GM13977 (cell line): ENCODE measurements at places on chromosomes 11 and 22.
A peak's percentile ranks its signal among the peaks of the same experiment; 100 is the strongest.

- no peak for DNase-seq
These were observed 558.7 kb downstream of the INSC start for GRCh38 chr11:15673408-15673831.

- DNase-seq, result no peak
These were observed 72.0 kb downstream of the PPFIBP2 start for GRCh38 chr11:7585816-7586215.

- DNase-seq, result no peak
These were observed 187.9 kb upstream of the LARGE1 start for GRCh38 chr22:34108168-34108567.

GRCh38 chr11:10050561-10050960 is 243.5 kb downstream of the SBF2 start:
- no peak for DNase-seq

- DNase-seq, result peak; percentile 53
These were observed 37.3 kb upstream of the CCDC134 start for GRCh38 chr22:41762980-41763779.

- DNase-seq, result no peak
These were observed 450.0 kb downstream of the MIAT start for GRCh38 chr22:27107386-27107785.

DNA sequence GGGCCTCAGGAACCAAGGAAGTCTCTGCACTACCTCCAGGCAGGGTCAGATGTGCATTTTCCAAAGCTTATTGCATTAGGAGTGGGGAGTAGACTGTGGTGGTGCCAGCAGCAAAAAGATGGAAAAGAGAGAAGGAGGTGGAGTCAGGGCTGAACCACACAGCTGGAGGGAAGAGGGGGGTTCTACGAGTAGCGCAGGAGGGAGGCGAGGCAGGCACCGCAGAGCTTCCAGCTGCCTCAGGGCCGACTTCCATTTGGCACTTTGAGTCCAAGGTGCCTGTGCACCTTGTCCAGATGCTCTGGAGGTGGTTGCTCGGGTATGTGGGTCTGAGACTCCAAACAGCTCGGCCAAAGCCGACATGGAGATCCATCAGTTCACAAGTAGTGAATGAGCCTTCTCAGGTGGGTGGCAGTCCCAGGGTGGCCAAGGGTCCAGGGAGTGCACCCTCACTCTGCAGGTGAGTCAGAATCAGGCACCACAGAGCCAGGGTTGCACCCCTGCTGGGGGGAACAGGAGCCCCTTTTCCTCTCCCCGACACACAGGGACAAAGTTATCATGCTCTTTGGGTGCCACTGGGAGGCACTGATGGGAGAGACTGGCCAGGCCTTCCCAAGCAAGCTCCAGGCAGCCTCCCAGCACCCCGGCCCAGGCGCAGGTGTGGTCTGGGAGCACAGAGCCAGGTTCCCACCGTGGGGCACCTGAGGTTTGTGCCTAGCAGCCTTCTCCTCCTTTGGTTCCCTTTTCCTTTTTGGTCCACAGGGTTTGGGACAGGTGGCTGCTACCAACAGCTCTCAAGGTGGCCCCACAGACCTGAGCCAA is 30.2 kb downstream of the GGT5 start:
- DNase-seq, result no peak

- DNase-seq, result no peak
These were observed 33.4 kb downstream of the ARFGAP2 start for GRCh38 chr11:47143322-47143721.

- no peak for DNase-seq
These were observed 10.9 kb downstream of the SERHL2 start for GRCh38 chr22:42564699-42565098.

- no peak for DNase-seq
These were observed 11.6 kb upstream of the EHF start for GRCh38 chr11:34609187-34609751.

- DNase-seq, result no peak
These were observed 326.2 kb downstream of the TBC1D22A start for GRCh38 chr22:47088480-47089158.

GRCh38 chr11:126891556-126892217 is 108.9 kb downstream of the KIRREL3 start:
- no peak for DNase-seq

DNA sequence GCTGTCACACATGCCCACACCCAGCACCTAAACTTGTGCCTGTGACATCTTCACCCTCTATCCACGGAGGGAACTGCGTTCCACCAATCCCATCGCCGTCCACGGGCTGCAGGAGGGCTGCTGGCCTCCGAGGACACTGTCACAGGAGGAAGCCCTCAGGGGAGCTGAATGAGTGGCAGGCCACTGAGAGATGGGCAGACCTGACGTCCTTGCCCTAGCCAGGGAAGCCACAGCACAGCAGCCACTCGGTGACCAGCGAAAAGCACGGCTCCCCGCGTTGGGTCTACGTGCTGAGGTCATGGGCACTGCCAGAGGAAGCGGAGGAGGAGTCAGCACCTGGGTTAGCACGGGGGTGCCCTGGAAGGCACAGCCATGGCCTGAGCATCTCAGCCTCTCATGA is 50.5 kb downstream of the IGSF9B start:
- DNase-seq, result no peak

DNA sequence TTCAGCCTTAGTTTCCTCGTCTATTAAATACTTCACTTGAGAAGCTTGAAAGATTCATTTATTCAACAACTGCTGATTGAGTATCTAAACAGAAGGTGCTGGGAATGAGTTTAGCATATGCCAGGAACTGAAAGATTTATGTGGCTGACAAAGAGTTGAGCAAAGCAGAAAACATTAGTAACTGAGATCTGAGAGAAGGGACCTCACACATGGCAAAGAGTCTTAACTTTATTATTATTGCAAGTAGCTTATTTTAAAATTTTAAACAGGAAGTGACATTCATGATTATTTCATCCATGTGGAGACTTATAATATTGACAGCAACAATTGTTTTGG is 133.6 kb downstream of the CASP12 start:
- no peak for DNase-seq

DNA sequence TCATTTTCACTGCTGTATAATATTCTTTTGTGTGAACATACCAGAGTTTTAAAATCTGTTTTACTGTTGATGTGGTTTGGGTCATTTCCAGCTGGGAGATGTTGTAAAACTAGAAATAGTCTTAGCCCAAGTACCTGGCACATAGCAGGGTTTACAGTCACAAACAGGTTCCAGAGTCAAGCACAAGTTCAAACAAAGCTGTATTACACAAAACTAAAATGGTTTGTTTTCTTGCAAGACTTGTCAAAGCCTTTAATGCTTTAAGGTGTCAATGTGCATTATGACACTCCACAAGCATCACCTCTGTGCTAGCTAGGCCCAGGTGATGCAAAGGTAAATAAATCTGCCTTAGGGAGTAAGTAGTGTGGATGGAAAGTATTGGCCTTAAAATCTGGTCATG is 379.1 kb downstream of the MN1 start:
- DNase-seq, result no peak

DNA sequence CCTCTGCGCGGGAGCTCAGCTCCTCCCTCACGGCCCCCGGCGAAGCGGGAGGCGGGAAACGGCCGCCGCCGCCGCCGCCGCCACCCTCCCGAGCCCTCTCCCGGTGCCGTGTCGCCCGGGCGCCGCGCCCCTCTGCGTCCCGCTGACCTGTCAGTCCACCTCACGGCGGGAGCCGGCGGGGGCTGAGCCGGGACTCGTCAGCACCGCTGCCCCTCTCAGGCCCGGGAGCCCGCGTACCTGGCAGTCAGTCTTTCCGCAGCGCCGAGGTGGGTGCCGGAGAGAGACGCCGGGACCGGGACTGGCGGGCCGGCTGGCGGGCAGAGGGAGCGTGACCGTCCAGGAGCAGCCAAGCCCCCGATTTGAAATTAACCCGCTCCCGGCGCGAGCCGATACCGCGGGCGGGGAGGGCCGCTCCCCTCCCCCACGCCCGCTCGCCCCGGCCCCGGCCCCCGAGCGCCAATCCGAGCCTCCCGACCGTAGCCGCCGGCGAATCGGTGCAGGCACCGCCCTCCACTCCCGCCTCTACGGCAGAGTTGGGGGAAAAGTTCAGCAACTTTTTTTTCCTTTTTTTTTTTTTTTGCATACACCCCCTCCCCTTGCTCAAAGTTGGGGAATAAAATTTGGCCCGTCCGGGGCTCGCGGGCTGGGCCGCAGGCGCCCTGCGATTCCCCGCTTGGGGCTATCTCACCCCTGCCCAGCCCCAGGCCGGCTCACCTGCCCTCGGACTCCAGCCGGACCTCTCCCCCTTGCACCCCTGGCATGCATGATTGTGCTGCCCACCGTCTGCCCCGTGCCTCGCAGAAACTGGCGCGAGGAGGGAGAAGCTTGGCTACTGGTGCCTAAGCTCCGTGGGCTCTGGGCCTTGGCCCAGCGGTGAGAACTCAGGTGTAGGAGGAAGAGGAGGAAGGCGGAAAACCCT is 774 bp upstream of the E2F8 start:
- DNase-seq, result peak; percentile 87

GRCh38 chr22:41358927-41359326 is 22.8 kb upstream of the TEF start:
- DNase-seq, result no peak

GRCh38 chr11:612201-612960 is 3.4 kb downstream of the IRF7 start:
- DNase-seq, result no peak

- DNase-seq, result no peak
These were observed 132.4 kb downstream of the MN1 start for GRCh38 chr22:27668828-27669797.

GRCh38 chr11:46718155-46719019 is 626 bp upstream of the F2 start:
- DNase-seq, result no peak

- DNase-seq, result no peak
These were observed 7.6 kb downstream of the FXYD2 start for GRCh38 chr11:117816846-117817367.

DNA sequence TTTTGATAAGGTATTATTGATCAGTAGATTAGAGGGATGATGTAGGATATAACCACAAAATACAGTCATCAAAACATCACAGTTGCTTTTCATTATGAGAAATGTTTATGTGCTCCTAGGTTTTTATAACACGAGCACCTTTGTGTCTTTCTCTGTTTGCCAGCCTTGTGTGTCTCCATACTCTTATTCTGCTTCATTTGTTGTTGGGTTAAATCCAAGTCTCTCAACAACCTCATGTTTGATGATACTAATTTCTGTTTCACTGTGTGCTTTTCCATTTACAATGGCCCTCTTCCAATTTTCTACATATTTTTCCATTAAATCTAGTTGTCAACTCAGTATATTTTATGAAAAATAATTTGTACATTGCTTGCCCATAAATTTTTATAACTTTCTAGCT is 107.7 kb upstream of the POU2AF2 start:
- DNase-seq, result no peak

GRCh38 chr22:19745155-19746101 is 15.2 kb upstream of the TBX1 start:
- DNase-seq, result no peak

DNA sequence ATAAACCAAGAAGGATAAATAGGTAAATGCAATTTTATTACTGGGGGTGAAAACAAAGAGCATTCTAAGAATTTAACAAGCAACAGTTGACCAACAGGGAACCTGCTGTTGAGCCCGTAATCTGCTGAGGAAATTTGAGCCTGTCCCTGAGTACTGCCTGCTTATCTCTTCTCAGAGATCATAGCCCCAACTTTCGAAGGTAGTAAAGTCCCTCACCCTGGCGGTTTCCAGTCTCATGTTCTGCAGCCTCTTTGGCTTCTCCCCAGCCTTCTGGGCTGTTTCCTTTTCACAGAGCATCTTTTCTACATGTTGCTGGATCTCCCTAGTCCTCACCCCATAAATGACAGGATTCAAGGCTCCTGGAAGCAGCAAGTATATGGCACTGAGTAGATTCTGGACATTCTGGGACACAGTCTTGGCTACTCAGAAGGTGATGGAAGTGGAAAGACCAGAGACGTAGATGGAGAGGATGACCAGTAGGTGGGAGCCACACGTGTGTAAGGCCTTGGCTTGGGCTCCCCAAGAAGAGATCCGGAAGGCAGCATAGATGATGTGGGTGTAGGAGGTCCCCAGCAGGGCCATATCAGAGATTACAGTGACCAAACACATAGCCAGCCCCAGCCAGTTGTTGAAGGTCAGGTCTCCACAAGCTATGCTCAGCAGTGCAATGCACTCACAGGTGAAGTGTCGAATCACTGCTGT is 51.6 kb downstream of the RRM1 start:
- no peak for DNase-seq

DNA sequence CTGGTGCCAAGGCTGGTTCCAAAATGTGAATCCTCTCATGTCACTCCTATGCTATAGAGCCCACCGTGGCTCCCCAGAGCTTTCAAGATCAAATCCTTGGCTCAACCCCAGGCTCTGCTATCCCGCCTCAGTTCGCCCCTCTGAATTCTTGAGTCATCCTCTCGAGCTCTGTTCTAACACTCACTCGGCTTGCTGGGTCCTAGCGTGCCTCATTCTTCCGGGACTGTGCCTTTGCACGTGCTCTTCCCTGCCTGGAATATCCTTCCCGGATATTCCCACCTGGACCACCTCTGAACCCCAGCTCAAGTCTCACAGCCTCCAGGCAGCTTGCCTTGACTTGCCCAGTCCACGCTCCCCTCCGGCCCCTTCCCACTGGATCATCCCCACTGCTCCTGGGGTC is 13.0 kb downstream of the KCTD17 start:
- DNase-seq, result no peak

DNA sequence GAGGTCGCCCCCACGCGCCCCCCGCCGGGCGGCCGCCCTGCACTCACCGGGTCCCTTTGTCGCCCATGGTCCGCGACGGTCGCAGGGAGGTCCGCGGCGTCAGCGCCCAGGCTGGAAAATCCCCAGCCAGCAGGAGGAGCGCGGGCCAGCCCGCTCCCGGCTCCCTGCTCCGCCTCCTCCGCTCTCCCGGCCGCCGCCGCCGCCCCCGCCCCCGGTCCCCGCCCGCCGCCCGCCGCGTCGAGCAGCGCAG is at the start of gene ARRB1:
Gene ARRB1 (minus strand): TSS at position 121 of the 250 bp plus-strand sequence. CDS start 54 bp downstream, at position 67.
- DNase-seq, result no peak

- no peak for DNase-seq
These were observed 31.4 kb downstream of the PAK1 start for GRCh38 chr11:77442394-77443053.

GRCh38 chr22:43901976-43902643 is 10.3 kb upstream of the PNPLA5 start:
- DNase-seq, result no peak

GRCh38 chr11:117872975-117873827 is 3.3 kb downstream of the FXYD6 start:
- no peak for DNase-seq

- no peak for DNase-seq
These were observed 511.1 kb downstream of the SOX6 start for GRCh38 chr11:15845261-15845660.

DNA sequence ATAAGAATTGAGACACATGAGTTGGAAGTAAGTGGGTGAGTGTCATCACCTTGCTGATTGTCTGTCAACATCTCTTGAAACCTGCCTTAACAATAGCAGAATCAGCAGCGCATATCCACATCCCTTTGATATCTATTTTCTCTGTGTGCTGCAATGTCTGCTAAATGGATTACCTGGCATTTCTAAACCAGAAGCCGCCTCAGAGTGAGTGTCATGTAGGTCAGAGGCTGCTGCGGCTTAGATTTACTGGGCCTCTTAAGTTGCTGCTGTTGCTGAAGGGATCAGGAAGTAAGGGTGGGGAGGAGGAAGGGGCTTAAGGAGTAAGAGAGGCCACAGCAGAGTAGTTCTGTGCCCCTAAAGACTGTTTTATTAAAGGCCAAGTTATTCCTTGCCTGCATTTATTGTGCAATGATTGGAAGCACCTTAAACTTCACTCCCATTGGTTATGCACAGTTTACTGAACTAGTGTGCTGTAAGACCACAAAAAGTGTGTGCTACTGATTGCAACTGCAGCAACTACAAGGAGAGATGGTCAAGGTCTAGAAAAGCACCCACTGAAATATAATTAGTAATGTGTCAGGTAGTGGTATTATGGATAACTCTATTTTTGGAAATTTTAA is 29.8 kb upstream of the TMEM41B start:
- DNase-seq, result no peak
